RPMI8226 (cell line): ENCODE measurements at places on chromosomes 7 and 10.

DNA sequence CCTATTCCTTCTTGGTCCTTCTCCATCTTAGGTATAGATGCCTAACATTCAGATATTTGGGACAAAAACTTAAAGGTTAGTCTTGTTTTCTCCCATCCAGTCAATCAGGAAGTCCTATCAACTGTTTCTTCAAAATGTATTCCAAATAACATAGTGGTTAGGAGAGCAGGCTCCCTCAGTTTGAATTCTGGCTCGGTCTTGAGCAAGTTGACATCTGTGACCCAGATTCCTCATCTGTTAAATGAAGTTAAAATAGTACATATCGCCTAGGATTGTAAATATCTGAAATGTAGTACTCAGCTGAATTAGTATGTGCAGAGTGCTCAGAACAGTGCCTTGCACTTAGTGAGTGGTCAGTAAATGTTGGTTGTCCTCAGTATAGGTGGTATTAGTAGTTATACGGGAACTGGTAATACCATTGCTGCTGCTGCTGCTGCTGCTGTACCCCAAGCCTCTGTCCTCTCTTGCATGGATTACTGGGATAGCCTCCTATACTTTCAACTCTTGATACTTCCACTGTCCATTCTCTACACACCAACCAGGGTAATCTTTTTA lies 58.6 kb downstream of the RALA start:
- no peak for DNase-seq

DNA sequence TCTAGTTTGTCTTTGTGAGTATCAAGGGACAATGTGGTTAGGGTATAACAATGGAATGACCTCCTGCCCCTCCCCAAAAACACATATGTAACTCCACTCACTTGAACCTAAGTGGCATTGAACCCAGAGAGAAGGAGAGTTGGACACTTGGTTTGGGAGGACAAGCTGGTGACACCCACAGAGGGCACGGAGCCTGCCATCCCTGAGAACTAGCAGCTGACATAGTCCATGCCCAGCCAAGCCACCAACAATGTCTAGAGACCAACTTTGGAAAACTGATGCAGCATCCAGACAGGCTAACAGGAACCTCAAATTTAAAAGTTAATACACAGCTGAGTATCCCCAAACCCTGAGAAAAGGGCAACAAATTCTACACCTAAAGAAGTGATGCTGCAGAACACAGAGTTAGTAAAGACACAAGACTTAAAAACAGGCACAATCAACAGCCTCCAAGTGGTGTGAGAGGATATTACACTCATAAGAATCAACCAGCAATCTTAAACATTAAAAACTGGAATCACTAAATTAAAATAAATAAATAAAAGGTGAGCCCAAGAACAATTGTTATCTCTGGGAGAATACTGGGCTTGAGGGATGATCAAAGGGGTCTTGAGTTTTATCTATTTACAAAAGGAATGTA lies 27.2 kb downstream of the NUDCD3 start:
- peak; percentile 8 for DNase-seq

DNA sequence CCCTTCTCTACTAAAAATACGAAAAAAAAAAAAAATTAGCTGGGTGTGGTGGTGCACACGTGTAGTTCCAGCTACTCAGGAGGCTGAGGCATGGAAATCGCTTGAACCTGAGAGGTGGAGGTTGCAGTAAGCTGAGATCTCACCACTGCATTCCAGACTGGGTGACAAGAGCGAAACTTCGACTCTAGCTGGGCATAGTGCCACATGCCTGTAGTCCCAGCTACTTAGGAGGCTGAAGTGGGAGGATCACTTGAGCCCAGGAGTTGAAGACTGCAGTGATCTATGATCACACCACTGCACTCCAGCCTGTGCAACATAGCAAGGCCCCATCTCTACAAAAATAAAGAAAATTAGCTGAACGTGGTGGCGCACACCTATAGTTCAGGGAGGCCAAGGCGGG lies 1.2 kb upstream of the SPACDR start:
- DNase-seq: no peak

- no peak for DNase-seq
These were observed 63.8 kb downstream of the PARD3 start for GRCh38 chr10:34751272-34751671.

- DNase-seq: no peak
These were observed 122.8 kb downstream of the CUBN start for GRCh38 chr10:17006631-17007417.

- DNase-seq: no peak
These were observed 18.7 kb upstream of the ZNF488 start for GRCh38 chr10:47402641-47403301.

DNA sequence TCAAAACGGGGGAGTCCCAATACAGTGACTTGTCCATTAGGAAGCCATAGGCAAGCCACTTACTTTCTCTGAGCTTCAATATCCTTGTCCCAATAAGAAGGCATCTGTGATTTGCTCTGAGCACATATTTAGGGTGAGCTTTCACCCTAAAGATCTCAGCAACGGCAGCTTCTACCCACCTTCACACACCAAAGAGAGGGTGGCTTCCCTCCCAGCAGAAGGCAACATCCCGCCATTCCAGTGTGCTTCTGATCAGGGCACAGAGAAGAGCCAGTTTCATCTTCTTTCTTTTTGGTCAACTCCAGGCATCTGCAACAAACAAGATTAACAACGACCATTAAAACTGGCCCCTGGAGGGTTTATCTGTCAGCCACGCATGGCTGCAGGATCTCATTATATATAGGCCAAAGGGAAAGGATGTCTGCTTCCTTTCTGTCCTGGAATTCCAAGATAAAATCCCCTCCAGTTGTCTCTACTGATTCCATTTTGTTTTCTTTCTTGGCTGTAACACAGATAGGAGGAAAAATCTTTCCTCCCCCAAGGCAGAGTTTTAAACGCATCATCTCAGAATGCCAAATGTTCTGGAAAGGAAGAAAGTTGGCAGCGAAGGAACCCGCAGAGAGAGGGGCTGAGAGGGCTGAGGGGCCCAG lies 491 bp upstream of the SH2D4B start:
- DNase-seq: no peak

GRCh38 chr10:28938745-28939144 lies 261.4 kb downstream of the BAMBI start:
- DNase-seq: no peak

DNA sequence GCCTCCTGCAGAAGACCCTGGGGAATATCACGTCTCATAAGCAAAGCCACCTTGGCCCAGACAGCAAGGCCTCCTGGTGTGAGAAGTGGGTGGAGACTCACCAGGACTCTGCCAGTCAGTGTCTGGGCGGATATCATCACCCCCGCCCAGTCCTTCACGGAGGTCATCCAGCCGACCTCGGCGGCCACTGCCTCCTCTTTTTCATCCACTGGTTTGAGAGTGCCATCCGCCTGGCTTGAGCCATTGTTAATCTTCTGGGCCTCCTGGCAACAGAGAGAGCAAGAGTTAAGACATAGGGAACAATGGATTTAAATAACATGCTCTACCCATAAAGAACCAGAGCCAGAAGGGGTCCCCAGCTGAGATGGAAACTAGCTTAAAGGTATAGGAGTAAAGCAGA lies 233.8 kb downstream of the KCNMA1 start:
- no peak for DNase-seq

GRCh38 chr7:1961701-1962276 lies 271.0 kb downstream of the MAD1L1 start:
- no peak for DNase-seq

DNA sequence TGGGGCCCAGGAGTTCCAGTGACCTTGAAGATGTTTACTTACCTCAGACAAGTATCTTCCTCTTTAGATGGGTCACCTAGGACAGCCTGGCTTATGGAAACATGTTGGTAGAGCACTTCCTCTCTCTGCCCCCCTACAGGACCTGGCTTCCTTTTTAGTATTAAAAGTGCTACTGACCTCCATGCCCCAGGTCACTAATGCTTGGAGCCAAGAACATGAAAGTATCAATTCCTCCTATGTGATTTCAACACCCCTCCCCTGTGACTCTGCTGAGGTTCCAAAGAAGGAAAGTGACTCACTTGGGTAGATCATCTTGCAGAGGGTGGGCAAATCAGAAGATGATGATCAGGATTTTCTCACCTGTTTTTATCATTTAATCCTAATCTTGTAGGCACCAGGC lies 125.3 kb upstream of the CCDC6 start:
- DNase-seq: peak; percentile 53
